ENCODE measurements at places on chromosomes 3 and 15.
A peak's percentile ranks its signal among the peaks of the same experiment; 100 is the strongest.

- DNase-seq = no peak
Observed at GRCh38 chr15:44722011-44722410, 10.7 kb downstream of the B2M start.

- DNase-seq = no peak
Observed at GRCh38 chr3:62134061-62134496, 239.3 kb downstream of the FEZF2 start.

DNA sequence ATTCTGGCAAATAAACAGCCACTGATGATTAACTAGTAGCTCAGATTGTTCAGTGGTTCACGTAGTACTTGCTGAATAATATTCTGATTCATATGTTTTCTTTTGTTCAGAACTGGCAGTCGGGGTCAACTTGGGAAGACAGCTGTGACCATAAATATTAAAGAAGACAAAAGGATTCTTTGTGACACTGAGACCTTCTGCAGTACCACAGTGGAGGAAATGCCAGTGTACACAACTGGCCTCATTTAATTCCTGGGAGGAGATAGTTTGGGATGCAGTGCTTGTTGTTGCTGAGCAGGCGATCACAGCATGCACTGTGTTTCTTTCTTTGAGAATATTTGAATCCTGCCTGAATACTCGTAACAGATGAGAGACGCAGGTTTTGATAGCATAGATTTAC, 26.7 kb upstream of the MCF2L2 start:
- no peak for DNase-seq

GRCh38 chr3:83230841-83231240, 1469.4 kb upstream of the GBE1 start:
- no peak for DNase-seq

GRCh38 chr3:170356596-170357175, 829 bp upstream of the SKIL start:
- DNase-seq = peak; percentile 95

GRCh38 chr3:27666708-27667107, 55.4 kb downstream of the EOMES start:
- peak; percentile 70 for DNase-seq

- DNase-seq = no peak
Observed at GRCh38 chr3:41943311-41943843, 18.5 kb downstream of the ULK4 start.

- DNase-seq = no peak
Observed at GRCh38 chr3:78867409-78868372, 900.1 kb downstream of the ROBO1 start.

DNA sequence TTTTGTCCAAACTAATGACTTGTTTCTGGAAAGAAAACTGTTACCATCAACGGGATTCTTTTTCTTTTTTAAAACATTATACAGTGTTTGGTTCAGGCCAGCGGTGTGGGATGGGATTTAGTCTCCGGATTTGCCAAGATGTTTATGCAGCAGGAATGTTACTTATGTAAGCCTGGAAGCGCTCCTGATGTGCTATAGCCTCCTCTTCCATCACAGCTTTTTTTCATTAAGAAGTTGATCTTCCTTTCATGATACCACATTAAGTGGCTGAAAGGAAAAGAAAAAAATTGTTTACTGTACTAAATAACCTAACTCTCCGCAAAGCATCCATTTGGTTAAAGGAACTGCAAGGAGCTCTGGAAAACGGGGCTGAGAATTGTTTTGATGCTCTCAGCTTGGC, 120.5 kb upstream of the ALDH1A3 start:
- no peak for DNase-seq

DNA sequence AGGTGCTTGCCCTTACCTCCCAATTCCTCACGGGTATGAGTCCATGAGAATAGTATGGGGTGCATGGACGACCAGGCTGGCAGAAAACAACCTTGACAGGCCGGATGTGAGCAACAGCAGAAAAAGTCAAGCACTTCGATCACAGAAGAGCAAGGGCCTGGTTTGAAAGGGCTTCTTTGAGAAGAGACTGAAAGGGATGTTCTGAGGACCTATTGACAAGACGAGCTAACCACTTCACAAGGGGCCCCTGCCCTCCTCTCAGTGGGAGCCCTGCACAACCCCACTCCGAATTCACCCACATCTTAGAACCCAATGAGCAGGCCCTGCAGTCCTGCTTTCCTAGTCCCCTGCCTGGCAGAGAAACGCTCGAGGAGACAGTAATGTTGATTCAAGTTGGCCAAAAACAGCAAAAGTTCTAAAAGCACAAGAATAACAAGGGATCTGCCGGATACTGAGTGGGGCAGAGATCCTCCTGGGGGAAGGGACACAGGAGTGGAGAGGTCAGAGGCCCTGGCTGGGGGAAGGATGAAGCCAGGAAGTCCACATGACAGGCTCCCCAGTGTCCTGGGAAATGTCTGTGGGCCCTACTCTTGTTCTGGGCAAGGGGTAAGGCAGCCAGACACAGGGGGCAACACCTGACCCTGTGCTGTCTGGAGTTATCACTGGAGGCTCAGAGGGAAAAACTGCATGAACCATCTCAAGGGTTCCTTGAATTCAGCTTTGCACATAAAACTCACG, 14.8 kb upstream of the CX3CR1 start:
- no peak for DNase-seq

DNA sequence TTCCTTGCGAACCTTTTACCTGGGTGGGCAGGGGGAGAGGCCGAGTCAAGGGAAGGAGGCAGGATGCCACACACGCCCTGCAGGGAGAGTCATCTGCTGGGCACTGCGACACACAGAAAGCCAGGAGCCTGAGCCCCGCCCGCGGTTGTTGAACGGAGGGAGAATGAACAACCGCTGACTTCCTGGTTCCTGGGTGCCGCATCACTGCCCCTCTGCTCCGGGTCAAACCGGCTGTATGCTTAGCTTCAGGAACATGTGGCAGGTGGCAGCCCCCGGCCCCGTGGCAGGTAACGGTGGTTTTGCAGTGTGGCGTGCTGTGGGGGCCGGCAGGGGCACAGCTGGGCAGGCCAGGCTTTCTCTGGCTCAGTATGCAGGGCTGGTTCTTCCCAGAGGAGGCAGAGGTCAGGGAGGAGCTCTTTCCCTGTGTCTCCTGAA, 33.4 kb downstream of the APBA2 start:
- no peak for DNase-seq

- DNase-seq = no peak
Observed at GRCh38 chr3:132622761-132623160, 25.7 kb downstream of the ACKR4 start.

- DNase-seq = no peak
Observed at GRCh38 chr15:37586976-37587375, 347.5 kb upstream of the TMCO5A start.

- DNase-seq = no peak
Observed at GRCh38 chr15:39785841-39786240, 3.2 kb upstream of the FSIP1 start.

DNA sequence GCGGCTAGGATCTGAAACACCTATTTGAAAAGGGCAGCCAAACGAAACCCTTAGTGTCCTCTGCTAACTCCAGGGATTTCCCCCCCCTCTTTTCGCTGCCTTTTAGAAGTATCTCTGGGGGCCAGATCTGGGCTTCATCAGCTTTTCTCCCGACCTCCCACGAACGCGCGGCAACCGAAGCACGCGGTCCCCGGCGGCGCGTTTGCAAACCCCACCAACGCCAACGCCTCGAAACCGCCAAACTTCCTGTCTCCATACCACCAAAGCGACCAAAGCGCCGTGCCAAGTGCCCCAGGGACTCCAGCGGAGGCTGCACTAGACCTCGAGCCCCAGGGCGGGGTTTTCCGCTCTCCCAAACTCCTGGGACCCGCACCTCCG, 155.8 kb upstream of the FRMD4B start:
- no peak for DNase-seq

DNA sequence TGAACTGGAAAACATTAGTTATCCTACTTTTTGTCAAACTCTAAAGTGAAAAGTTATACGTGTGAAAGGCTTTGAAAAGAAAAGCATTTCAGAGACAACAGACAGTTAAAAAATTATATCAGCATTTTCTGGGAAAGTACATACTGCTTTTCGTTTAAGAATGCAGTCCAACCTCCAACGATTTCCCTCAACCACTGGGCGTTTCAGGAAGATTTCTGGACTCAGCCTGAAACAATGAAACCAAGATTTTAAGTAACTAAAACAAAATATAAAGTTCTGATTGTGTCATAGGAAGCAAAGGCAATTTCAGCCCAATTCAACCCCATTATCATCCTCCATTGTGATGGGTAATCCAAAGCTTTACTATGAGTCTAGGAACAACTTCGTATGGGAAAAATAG, 110.7 kb downstream of the PLD1 start:
- DNase-seq = no peak

DNA sequence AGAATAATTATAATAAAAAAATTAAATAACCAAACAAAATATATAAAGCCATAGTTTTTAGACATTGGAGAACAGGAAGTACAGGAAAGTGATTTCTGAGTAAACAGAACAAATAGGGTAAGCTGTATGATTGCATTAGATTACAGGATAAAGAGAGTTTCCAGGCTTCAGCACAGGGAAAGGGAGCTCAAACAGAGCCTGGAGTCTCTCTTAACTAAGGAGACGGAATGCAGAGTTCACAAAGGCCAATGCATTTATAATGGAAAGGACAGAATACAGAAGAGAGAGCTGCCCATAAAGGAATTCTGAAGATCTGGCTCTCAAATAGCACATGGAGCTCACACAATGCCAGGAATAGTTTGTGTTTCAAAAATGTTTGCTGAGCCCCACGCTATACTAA, 42.0 kb upstream of the OTOL1 start:
- DNase-seq = no peak

GRCh38 chr3:110944782-110945181, 126.8 kb upstream of the NECTIN3 start:
- DNase-seq = no peak

DNA sequence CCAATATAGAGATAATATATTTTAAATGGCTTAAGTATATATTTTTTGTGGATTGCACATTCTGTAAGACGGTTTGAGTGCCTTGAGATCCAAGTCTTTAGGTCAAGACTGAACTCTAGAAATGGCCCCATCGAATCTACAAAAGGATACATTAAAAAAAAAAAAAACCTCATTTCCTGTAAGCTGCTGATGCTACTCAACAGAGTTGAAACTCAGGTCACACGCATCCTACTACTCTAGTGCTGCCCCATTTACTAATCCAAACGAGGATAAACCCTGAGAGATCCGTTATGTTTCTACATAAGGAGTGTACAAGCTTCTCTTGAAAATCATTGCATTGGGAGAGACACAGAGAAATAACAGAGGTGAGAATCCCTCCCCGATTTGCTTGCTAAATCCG, 187.3 kb downstream of the TIGIT start:
- DNase-seq = no peak

GRCh38 chr15:68479870-68480269, 47.9 kb upstream of the ITGA11 start:
- DNase-seq = no peak

DNA sequence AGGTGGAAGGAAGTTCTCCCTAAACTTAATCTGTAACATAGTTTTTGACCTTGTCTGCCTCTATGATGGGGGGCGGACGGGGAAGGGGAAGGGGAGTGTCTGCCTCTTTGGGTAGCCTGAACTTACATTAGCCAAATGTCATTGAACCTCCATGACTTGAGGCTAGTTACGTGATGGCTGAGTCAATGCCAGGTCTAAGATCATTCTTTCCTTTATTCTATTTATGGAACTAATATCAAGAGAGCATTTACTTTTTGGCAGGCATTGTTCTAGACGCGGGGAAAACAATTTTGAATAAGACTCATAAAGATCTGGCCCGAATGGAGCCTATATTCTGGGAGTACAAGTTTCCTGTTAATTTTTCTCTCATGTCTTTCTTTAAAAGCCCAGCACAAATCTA, 340.7 kb upstream of the C2CD4B start:
- DNase-seq = no peak

DNA sequence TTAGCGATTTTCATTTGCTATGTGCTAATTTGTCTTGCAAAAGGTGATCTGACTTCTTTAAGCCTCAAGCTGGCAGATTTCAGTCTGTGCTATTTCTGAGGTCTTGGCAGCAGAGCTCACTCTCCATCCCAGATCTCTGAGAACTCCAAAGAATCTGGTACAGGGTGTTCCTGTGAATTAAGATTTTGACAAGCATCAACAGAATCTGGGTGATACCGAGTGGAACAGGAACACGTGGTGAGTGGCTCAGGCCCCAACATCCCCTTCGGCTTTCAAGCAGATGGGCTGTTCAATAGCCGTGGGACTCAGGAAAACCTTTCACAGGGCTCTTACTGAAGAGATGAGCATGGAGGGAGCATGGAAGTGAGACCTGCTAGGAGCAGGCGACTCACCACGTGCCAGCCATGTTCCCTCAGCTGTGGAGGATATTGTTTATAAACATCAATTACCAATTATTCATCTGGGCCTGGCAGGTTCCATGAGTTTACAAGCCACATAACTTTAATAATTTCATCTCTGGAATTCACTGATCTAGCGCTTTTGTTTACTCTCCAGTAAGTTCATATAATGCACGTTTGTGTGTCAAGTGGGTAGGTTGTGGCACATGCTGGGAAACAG, 103.4 kb upstream of the SELENOK start:
- no peak for DNase-seq

- no peak for DNase-seq
Observed at GRCh38 chr3:3119393-3119851, 7.3 kb upstream of the TRNT1 start.

Measured in GDM1 (cell line).